B cell (primary cell): ENCODE measurements at places on chromosomes 6 and 20. TPM values are rescaled to one million over a fixed set of nuclear protein-coding genes. Genes with fewer than 3 reads are reported as not detected.

GRCh38 chr6:159577564-159577963 lies 115.5 kb downstream of the SOD2 start:
- no peak overlapping the region for H3K27ac ChIP-seq
- no peak for DNase-seq

GRCh38 chr6:88952065-88952704 lies 11.2 kb downstream of the RNGTT start:
- H3K27ac ChIP-seq = no peak overlapping the region
- H3K4me1 ChIP-seq = peaks cover 3% of the 10 kb centered on the region
- peaks cover 5% of the 10 kb centered on the region for H3K36me3 ChIP-seq
- H3K27me3 ChIP-seq = no peaks in the 10 kb centered on the region
- no peak for DNase-seq

GRCh38 chr6:120056085-120056484 lies 706.5 kb upstream of the MAN1A1 start:
- H3K4me3 ChIP-seq = no peak overlapping the region
- peak; percentile 7 for DNase-seq
- no peaks in the 10 kb centered on the region for H3K27me3 ChIP-seq
- no peaks in the 10 kb centered on the region for H3K4me1 ChIP-seq
- no peak overlapping the region for H3K27ac ChIP-seq

DNA sequence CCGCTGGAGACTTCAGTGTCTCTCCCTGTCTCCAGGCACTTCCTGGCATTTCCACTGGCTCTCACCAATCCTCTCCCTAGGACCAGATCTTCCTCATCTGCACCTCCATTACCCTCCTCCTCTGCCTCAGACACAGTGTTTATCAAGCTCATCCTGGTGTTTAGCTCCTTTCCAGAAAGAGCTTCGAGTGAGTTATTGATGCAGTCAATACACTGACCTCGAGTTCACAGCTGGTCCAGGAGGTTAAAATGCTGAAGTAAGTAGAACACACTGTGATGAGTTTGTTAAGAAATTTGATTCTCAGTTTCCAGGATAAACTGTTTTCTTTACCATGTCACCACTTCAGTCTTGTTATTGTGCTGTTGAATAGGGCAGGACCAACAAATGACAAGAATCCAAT lies 42.1 kb upstream of the ARMC2 start:
- DNase-seq = no peak
- no peak overlapping the region for H3K27ac ChIP-seq
- no peaks in the 10 kb centered on the region for H3K36me3 ChIP-seq
- peaks cover 5% of the 10 kb centered on the region for H3K4me1 ChIP-seq

GRCh38 chr20:46195264-46196036 lies 77.3 kb downstream of the CD40 start:
- no peak overlapping the region for H3K4me3 ChIP-seq
- H3K27ac ChIP-seq = no peak overlapping the region
- peaks cover 23% of the 10 kb centered on the region for H3K27me3 ChIP-seq
- DNase-seq = no peak
- H3K4me1 ChIP-seq = no peaks in the 10 kb centered on the region

GRCh38 chr6:3194535-3195419 lies 32.7 kb downstream of the TUBB2B start:
- no peaks in the 10 kb centered on the region for H3K27me3 ChIP-seq
- DNase-seq = no peak
- H3K4me1 ChIP-seq = no peaks in the 10 kb centered on the region
- no peaks in the 10 kb centered on the region for H3K36me3 ChIP-seq
- H3K27ac ChIP-seq = no peak overlapping the region

The RCAN2 gene
- total RNA-seq = not detected in 2 replicates
